Esophagus mucosa (tissue), 1 donor: ENCODE measurements at places on chromosomes 12 and 14. TPM values are rescaled to one million over a fixed set of nuclear protein-coding genes. Genes with fewer than 3 reads are reported as not detected.

C14orf39 gene
- not detected for total RNA-seq

GRCh38 chr12:88351146-88351545 is 209.0 kb downstream of the TMTC3 start:
- no peak for ATAC-seq

- no peak for ATAC-seq
Observed at GRCh38 chr12:3436461-3437065, 54.4 kb upstream of the PRMT8 start.

DNA sequence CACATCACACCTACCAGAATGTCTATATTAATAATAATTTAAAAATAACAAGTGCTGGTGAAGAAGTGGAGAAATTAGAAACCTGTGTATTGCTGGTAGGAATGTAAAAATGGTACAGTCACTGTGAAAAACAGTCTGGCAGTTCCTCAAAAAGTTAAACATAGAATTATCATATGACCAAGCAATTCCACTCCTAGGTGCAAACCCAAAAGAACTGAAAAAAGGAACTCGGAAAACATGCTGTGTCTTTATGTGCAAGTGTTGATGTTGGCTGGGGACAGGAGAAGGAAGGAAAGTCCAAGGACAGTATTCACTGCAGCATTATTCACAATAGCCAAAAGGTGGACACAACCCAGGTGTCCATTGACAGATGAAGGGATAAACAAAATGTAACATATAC is 146.5 kb downstream of the TTC7B start:
- no peak for ATAC-seq

GRCh38 chr12:45966486-45966885 is 23.9 kb downstream of the SCAF11 start:
- no peak for ATAC-seq

DNA sequence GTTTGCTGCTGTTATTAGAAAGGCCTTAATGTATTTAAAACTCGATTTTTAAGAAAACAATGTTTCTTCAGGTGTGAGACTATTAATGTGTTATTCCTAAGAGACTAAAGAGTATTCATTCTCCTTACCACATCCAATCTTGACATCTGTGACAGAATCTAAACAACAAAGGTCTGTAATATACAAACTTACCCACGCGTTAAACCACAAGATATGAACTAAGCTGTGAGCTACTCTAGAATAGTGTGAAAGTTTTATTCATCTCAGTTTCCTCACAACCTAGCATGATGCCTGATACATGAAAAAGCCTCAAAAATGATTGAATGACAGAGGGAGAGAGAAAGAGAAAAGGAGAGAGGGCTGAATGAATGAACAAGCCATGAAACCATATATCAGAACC is 117.3 kb upstream of the COCH start:
- ATAC-seq: no peak

HOXC10 gene
- total RNA-seq: 0.64 TPM

DNA sequence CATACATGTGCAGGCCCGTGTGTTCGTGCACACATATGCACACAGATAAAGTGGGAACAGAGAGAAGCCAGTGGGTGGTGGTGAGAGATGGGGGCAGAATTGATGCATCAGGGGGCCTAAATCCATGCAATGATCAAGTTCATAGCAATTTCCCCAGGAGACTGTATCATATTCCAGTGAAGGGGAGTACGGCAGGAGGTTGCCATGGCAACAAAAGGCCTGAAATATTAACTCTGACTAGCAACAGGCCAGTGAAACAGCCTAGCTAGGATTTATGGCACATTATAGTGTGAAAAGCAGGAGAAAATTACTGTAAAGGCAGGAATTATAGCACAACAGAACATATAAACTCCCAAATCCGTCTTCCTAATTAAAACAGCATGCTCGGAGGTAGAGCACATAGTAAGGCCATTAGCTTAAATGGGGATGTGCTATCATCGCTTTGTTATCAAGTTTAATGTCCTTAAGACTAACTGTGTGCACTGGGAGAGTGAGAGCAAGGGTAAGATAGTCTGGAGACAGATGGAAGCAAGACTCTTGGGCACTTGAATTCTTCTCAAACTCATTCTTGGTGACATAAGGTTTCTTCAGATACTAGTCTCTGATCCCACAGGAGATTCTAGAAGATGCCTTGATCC is 806.3 kb downstream of the DIO2 start:
- no peak for ATAC-seq

- no peak for ATAC-seq
Observed at GRCh38 chr12:109947521-109947920, 47.4 kb downstream of the TCHP start.

- ATAC-seq: no peak
Observed at GRCh38 chr12:1439687-1440086, 154.7 kb downstream of the FBXL14 start.

GRCh38 chr12:10756194-10756593 is 33.1 kb upstream of the YBX3 start:
- no peak for ATAC-seq

DNA sequence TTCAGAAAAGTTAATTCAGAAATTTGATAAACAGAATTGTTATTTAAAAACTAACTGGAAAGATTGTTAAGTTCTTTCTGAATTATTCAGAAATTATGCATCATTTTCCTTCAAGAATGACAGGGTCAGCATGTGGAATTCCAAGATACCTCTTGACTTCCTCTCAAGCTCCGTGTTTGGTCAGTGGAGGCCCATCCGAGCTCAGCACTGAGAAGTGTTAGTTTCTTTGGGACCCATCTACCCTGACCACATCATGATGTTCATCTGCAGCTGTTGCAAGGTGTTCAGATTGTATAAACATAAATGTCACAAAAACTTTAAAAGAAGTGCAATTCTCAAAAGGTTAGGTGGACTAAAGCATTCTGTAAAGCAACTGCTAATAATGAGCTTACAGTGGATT is 33.7 kb downstream of the MDM2 start:
- no peak for ATAC-seq

- ATAC-seq: no peak
Observed at GRCh38 chr14:100786576-100787219, 39.2 kb upstream of the MEG3 start.

- no peak for ATAC-seq
Observed at GRCh38 chr14:65421201-65421981, 8.9 kb downstream of the FUT8 start.

DNA sequence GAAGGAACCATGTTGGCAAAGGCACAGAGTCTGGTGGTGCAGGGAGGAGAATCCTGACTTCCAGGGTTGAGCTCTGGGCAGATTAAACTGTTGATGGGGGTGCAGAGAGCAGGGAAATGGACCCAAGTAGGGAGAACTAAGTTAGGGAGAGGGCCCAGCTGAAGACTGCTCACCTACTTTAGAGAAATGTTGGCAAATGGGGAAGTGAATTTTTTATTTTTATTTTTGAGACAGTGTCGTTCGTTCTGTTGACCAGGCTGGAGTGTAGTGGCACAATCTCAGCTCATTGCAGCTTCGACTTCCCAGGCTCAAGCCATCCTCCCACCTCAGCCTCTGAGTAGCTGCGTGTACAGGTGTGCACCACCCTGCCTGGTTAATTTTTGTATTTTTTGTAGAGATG is 32.1 kb upstream of the TUBA1A start:
- ATAC-seq: no peak

KCNH3 gene
- not detected for total RNA-seq

- no peak for ATAC-seq
Observed at GRCh38 chr14:25351269-25351668, 301.3 kb upstream of the STXBP6 start.

PTPRQ gene
- 0.04 TPM for total RNA-seq

DNA sequence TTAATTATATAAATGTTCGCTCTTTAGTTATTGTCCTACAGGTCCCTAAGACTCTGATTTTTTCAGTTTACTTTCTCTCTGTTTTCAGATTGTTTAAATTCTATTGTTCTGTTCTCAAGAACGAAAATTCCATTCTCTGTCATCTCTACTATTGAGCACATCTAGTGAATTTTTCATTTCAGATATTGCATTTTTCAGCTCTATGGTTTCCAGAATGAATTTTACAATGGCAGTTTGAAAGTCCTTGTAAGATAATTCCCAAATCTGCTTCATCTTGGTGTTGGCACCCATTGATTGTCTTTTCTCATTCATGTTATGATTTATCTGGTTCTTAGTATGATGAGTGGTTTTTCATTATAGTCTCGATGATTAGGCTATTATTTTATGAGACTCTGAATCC is 519.6 kb upstream of the LRFN5 start:
- no peak for ATAC-seq

DNA sequence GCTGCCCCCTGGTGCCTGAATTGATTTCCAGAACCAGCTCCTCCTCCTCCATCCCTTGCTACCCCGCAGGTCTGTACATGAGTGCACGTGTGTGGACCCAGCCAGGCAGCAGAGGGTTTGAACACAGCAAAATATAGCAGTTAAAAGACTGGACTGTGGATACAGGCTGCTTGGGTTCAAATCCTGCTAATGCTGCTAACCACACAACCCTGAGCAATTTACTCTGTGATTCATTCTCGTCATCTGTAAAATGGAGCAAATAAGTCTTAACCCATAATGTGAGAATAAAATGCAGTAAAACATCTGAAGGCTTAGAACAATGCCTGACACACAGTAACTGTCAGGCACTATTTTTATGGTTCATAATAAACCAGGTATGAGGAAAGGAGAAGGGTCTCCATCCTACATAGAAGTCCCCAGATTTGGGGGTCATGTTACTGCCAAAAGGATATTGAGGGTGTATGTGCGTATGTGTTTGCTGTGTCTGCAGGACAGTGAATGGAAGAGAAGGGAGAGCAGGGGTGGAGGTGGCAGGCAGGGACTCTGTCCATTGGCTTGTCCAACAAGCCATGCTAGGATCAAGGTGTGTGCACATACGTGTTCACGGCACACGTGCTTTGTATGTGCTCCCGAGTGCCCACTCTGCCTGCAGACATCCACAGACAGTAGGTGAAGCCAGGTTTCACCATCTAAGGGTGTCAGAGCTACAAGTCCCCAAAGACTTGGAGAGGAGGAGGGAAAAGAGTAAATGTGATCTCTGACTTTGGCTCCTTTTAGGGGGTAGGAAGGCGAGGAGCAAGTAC is 1.5 kb upstream of the STAT6 start:
- no peak for ATAC-seq

- peak; percentile 89 for ATAC-seq
Observed at GRCh38 chr12:30599608-30600007, 96.1 kb downstream of the IPO8 start.

OR6C2 gene
- total RNA-seq: 0.12 TPM

RTN1 gene
- 0.80 TPM for total RNA-seq

- no peak for ATAC-seq
Observed at GRCh38 chr12:19857204-19857603, 417.9 kb downstream of the AEBP2 start.

GYS2 gene
- 0.68 TPM for total RNA-seq

NEUROD4 gene
- total RNA-seq: not detected

DNA sequence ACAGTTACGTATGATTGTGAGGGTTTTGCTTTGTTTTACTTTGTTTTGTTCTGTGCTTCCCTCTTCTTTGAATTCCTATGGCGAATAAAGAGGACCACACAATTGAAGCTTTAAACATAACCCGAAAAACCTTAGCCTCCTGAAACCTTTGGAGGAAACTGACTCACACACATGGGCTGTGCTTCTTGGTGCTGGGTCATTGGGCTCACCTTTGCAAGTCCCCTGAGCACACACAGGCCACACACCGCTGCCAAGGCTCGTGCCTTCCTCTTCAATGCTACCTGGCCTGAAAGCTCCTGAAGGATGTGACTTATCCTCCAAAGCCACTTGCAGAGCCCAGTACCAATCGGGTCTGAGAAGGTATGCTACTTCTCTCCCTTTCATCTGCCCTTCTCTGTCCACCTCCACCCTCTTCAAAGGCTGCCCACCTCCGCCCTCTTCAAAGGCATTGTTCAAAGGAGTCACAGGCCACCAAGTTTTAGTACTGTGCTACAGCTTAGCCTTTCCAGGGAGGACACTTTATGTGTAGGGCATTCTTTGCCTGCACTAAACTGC is 114.6 kb downstream of the FOXN3 start:
- ATAC-seq: no peak

NKX2-8 gene
- total RNA-seq: 2.4 TPM

TMCC3 gene
- total RNA-seq: 7.3 TPM

GRCh38 chr14:96944297-96944696 is 147.1 kb downstream of the VRK1 start:
- ATAC-seq: no peak

DNA sequence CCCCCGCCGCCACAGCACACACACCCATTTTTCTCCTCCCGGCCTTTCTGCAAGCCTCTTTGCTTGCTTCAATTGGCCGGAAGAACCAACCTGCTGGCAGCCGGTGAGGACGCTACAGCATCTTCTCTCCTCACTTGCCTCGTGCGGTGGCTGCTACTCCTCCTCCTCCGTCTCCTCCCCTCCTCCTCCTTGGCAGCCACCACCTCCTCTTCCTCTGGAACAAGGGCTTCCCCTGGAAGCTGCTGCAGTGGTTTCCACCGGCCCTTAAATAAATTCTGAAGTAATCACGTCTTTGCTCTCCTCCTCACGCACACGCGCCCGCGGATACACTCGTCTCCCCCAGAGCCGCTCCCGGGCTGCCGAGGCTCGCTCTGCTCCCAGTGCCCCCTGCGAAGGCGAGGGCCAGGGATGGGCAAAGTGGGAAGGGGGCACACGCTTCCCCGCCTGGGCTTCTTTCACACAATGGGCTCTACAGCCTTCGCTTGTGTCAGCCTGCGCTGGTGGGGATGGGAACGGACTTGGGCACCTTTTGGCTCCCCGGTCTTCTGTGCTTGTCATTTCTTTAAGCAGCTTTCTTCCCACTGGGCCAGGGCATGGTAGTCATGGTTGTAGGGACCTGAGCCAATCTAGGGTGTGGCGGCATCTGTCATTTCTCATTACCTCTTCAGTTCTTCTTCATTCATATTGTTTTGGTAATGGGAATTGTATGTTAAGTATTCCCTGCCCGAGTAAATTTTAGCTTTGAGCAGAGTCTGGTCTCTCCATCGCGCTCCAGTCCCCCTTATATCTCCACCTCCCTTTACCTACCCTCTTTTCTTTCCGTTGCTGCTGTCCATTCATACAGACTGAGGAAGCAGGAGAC is at the start of gene PPFIA2:
Gene PPFIA2, minus strand, starts transcription at position 161 of the 862 bp plus-strand sequence.
- ATAC-seq: no peak

FAM181A gene
- total RNA-seq: not detected

GRCh38 chr12:127130506-127131124 is 1136.4 kb upstream of the TMEM132C start:
- ATAC-seq: no peak

GALNT9 gene
- total RNA-seq: not detected

GRCh38 chr14:37597914-37598746 is 2.7 kb downstream of the TTC6 start:
- peak; percentile 27 for ATAC-seq

DNA sequence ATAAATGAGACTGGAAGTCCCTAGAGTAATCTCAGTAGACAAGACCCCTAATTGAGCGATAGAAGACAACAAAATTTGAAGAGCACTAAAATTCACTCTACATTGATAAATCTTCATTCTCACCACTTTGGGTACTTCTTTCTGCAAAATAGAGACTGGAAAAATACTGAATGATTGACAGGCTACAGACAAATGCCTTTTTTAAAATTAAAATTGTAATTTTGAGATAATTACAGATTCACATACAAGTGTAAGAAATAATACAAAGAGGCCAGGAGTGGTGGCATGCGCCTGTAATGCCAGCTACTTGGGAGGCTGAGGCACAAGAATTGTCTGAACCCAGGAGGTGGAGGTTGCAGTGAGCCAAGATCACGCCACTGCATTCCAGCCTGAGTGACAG is 4.5 kb upstream of the CORO1C start:
- ATAC-seq: no peak
